ENCODE measurements at places on chromosomes 11 and 22.

DNA sequence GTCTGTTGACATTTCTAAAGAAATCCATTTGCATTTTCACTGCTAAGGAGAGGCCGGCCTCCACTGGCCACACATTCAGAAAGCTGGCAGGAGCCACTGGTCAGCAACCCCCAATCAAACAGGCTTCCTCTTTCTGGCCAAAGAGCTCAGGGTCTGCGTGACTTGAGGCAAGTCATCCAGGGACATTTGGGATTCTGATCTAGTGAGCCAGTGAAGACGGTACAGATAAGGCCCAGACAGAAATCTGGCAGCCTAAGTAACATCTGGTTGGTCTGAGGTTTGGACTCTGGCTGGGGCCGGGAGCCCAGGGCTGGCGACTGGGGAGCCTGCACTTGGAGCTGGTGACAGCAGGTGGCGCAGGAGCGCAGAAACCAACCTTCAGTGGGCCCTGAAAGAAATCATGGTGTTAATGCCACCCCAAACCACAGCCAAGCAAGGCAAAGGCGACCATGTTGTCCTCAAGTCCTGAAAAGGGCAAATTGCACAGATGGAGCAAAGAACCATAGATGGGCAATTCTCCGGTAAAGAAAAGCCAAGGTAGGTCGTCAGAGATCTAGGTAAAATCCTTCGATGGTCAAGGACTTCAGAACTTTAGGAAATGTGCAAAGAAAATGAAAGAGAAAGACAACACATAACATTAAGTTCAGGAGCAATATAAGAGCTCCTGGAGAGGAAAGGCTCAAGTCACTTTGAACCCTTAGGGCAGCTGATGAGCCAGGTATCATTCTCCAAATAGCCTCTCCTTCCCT, 99.4 kb upstream of the BLID start:
- no peak for DNase-seq

GRCh38 chr22:40541300-40541699, 95.2 kb downstream of the MRTFA start:
- no peak for DNase-seq

GRCh38 chr11:102911758-102912481, 37.1 kb upstream of the MMP12 start:
- DNase-seq, result no peak

GRCh38 chr11:45319077-45319476, 32.9 kb upstream of the SYT13 start:
- no peak for DNase-seq

DNA sequence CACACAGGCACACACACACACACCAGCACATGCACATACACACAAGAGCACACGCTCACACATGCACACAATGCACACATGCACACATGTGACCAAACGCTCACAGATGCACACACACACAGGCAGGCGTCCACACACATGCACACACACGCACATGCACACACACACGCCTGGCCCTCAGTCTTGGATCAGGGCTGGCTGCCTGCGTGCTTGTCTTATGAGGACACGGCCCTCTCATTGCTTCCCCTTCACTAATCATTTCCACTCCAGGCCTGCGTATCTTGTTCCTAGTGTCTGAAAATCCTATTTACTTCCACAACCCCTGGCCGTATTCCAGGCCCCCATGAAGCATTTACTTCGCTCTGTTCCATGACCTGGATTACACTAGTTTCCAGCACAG, 740.5 kb downstream of the BRD1 start:
- no peak for DNase-seq

DNA sequence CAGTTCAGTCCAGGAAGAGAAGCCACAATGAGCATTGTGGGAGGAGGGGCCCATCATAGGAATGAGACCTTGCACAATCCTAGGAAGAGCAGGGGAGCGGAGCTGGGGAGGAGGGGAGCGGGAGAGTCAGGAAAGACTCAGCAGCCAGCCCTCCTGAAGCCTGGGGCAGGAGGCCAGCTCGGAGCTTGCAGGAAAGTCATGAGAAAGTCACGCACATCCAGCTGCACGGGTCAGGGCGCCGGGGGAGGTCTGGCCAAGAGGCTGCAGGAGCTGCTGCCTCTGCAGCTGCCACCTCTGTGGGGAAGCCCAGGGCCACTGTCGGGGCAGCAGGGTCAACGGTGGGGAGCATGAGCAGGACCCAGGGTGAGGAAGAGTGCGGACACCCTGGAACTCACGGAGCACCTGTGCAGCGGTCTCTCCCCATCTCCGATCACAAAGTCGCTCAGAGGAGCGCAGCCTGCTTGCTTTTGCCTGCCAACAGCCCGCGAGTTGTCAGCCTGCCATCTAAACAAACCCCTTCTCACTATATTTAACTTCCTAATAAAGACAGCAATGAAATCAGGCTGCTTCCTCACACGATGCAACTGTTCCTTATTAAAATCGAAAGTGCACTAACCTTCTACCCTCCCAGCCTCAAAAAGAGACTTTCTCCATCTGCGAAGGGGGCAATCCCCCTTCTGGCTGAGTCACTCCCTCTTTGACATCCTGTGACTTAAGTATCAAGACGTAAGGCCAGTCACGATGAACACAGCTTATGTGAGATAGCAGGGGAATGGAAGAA, 52.9 kb upstream of the RTL6 start:
- DNase-seq, result no peak

- DNase-seq, result no peak
Observed at GRCh38 chr11:78786086-78786485, 211.4 kb upstream of the NARS2 start.

- DNase-seq, result no peak
Observed at GRCh38 chr11:121904148-121904547, 211.9 kb downstream of the BLID start.

DNA sequence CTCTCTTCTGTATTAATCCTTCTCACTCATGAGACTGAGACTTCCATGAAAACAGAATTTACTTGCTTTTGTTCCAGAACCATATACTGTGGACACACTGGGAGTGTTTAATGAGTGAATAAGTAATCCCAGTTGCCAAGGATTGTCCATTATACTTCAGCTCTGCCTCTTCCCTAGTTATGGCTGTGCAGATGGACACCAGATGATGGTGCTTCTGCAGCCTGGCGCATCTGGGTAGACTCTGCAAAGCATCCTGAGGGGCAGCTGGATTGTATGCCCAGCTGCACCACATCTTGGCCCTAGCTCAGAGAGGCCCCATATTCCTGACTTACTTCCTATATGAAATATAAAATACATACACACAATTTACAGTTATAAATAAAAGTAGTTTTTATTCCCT, 43.5 kb downstream of the DBX1 start:
- no peak for DNase-seq

GRCh38 chr11:105824457-105825013, 197.5 kb downstream of the MSANTD4 start:
- DNase-seq, result no peak

GRCh38 chr11:40183073-40184064, 1276.1 kb downstream of the LRRC4C start:
- no peak for DNase-seq

GRCh38 chr22:29275819-29276565, 7.9 kb downstream of the EWSR1 start:
- DNase-seq, result no peak

DNA sequence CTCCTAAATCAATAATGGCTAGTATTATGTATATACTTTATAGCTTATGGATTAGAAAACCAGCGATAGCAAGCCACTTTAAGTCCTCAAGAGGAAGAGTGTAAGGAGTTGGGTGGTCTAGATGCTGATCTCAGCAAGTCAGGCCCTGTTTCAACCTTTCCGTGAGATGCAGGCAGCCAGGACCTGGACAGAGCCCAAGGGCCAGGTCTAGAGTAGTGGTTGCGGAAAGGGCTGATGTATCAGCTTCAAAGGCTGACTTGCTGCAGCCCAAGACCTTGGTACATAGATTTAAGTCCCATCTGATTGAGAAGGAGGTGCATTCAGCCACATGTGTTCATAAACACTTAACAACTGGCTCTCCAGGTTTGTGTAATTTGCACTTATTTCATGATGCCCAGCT, 33.4 kb downstream of the FLI1 start:
- no peak for DNase-seq

DNA sequence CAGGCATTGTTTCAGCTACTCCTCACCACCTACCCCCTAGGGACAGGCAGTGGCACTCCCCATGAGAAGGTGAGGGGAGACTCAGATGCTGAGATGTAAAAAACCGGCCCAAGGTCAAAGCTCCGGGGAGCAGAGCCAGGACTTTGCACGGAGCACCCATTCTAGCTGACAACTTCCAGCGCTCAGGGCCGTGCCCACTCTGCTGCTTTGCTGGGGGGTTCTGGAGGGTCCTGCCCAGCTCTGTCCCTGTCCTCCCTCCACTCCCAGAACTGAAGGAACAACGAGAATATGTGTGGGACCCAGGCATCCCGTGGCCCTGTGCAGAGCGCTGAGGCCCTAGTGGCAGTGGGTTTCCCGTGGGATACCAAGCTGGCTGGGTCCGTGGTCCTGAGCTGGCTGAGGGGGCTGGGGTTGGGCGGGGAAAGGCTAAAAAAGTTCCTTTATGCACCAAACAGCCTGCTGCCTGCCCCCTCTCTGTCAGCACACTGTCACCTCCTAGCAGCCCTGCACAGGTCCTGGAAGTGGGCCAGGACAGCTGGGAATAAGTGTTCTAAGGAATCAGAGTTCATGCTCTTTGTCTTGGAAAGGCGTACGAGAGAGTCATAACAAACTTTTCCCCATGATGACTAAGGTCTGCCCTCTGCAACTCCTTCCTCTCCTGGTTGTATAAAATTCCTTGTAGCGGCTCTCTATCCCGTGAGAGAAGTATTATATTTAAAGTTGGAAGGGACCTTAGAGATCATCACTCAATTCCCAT, 1.9 kb downstream of the MS4A10 start:
- no peak for DNase-seq
